Effector memory CD8-positive, alpha-beta T cell (primary cell): ENCODE measurements at places on chromosomes 2 and 18.

GRCh38 chr2:100214265-100214971 lies 72.0 kb upstream of the AFF3 start:
- no peak for DNase-seq

DNA sequence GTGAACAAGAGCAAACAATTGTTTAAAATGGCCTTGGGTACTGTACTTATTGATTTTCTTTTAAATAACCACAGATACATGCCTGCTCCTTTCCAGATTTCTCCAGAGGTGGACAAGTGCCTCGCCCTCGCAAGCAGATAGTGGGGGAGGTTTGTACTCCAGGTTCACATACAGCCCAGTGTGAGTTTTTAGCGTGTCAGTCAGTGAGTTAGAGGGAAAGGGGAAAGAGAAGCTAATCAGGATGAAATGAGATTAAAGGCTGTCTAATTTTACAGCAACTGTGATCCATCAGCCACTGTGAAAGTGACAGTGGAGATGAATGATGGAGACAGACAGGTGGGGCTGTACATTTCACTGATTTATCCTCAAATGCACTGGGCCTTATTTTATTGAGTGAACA lies 74.7 kb downstream of the KLHL14 start:
- DNase-seq: no peak

- no peak for DNase-seq
Observed at GRCh38 chr18:6396276-6396675, 18.4 kb downstream of the L3MBTL4 start.

DNA sequence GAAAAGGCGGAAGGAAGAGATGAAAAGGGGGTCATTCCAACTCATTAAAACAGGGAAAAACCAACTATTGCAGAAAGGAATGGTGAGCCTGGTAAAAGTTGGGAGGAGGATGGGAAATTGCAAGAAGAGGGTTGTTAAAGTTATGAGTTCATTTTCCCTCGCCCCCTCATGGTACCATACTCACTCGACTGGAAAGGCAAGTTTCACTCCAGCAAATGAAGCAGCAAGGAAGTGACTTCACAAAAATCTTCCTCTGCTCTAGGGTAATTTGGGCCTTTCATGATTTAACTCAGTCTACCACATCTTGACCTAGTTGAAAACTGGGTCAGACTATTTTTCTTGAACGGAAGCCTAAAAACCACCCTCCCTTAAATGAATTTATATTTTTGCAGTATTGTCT lies 22.8 kb upstream of the DAW1 start:
- DNase-seq: no peak

- DNase-seq: no peak
Observed at GRCh38 chr2:47891369-47892337, 14.6 kb downstream of the FBXO11 start.

DNA sequence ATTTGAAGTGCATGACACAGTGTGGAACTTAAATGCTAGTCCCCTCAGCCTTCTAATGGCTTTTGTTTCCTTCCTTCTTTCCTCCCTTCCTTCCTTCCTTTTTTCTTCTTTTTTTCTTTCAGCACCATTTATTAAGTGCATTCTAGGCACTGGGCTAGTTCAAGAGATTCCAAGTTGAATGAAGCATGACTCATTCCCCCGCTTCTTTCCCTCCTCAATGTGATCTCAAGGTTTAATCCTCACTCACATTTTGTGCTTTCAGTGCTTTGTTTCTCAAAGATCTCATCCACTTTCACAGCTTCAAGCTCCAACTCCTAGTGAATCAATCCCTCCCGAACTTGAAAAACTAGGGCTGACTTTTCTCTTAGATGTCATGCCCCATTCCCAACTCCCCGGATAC lies 90.1 kb downstream of the LBH start:
- no peak for DNase-seq

GRCh38 chr2:235669983-235670962 lies 176.4 kb downstream of the AGAP1 start:
- DNase-seq: no peak
